NCI-H524 treated with DMSO at 0.1 percent for 48 hours (cell line): ENCODE measurements at places on chromosomes 6 and 20.

DNA sequence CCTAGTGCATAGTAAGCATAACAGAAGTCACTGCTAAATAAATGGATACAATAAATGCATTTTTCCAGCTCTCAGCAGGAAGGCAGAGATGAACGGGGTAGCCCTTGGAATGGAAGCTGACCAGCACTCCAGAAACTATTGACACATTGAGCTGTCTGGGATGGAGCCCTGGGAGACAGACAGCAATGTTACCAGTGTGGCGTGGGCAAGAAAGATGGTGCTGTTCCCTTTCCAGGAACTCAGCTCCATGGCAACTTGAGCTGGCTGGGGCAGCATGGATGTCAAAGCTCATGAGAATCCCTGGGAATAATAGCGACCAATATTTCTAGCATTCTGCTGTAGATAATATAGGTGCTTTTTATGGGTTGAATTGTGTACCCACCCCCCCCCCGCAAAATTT, 104.3 kb upstream of the PTPRT start:
- no peak for DNase-seq

DNA sequence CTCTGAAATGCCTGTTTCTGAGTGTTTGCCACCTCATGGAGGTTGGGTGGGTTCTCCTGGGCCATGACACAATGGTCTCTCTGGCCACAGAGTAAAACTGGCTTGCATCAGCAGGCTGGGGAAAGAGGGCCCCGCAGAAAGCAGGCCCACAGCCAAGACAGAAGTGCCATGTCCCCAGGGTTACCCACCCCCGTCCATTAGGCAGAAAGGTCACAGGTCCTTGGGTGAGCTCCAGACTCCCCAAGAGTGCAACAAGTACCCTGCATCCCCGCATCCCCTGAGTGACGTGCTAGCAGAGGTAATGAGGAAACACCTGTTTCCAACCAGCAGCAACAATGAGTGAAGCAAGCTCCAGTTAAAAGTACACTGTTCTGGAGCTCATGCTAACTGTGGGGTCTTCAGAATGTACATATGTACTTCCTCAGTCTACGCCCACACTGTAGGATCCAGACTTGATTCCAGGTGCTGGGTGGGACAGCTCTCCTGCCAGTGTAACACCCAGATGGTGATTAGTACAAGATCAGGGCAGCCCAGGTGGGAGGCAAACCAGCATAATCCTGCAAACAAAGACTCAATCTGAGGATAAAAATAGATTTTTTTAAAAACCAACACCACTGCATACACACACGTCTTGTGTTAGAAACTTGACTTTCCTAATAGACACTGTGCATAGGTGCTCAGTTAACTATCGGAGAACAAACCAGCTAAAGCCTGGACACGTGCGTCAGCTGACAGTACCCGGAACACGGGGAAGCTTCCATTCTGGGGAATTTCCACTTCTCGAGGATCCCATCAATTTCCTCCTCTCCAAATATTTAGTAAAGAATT, 31.5 kb downstream of the RRBP1 start:
- DNase-seq: no peak

- no peak for DNase-seq
Observed at GRCh38 chr6:78942446-78942845, 75.1 kb downstream of the IRAK1BP1 start.

- no peak for DNase-seq
Observed at GRCh38 chr6:111429571-111429970, 53.4 kb downstream of the REV3L start.

- peak; percentile 23 for DNase-seq
Observed at GRCh38 chr6:146968041-146968760, 236.0 kb upstream of the STXBP5 start.

DNA sequence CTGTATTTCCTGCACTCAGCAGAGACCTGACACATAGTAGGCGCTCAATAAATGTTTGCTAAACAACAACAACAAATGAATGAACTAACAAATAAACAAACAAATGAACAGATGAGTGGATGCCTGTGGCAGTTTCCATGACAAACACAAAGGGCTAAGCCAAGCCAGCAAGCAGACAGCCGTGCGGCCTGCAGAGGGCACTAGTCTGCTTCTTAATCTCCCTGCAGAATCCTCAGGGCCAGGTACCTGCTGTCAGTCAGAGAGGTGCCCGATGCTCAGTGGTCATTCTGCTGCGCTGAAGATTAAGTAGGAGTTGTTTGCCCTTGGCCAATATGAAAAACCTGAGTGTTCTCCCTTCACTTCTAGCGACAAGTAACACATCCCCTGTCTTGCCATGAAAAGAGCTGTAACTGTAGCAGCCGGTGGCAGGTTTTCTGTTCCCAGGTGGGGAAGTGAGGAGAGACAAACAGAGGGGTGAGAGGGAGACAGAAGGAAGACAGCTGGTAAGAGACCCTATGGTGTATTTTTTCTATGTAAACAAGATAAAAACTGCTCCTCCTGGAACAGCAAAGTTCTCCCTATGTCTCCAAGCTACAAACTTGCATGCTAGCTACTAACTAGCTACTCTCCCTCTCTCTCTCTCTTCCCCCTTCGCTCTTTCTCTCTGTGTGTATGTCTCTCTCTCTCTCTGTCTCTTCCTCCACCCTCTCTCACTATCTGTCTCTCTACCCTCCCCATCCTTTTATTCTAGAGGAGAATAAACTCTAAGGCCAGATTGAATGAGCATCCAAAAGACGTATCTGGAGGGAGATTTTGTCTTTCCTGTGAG, at the start of gene MC3R:
MC3R (plus strand) TSS at position 779 of the 829 bp plus-strand sequence. CDS start 112 bp downstream, outside the sequence.
- DNase-seq: peak; percentile 2

- no peak for DNase-seq
Observed at GRCh38 chr6:147322299-147323162, 118.3 kb downstream of the STXBP5 start.

- no peak for DNase-seq
Observed at GRCh38 chr6:103707596-103708325, 1152.0 kb downstream of the HACE1 start.

DNA sequence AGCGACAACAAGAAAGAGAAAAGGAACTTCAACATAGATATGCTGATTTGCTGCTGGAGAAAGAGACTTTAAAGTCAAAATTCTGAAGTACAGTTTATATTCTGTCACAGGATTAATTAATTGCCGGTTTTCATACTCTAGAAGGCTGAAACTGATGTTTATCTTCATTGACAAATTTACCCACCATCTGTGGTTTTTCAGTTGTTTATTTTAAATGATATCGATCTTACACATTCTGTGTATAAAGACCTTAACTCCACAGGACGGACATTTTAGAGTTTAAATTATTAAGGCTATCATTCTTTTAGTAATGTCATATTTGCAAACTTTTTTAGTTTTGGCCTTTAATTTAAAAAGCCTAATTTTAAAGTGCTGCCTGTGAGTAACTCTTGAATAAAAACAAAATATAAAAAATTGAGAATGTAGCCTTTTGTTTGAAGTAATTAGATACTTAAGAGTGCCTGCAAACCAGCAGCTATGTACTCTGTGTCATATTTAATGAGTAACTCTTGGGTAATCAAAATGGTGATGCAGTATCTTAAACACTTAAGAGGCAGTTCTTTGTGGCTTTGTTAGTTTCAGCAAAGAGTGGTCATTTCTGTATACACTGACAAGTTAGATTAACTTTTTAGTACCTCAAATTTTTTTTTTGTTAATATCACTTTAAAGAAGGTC, 59.3 kb downstream of the CDC5L start:
- no peak for DNase-seq

DNA sequence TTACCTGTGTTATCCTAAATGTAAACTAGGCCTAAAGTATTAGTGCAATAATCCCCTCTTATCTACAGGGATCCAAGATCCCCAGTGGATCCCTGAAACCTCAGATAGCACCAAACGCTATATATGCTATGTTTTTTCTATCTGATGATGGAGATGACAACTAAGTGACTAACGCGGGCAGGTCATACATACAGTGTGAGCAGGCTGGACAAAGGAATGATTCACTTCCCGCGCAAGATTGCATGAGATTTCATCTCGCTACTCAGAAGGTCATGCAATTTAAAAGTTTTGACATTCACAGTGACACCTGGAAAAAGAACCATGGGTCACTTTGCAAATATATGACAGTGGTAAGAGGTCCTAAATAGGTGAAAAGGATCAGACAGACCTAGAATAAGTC, 875.9 kb downstream of the HACE1 start:
- DNase-seq: no peak

GRCh38 chr6:49806145-49806544, 19.1 kb upstream of the PGK2 start:
- no peak for DNase-seq

- DNase-seq: no peak
Observed at GRCh38 chr6:147852772-147853171, 344.3 kb downstream of the SAMD5 start.

DNA sequence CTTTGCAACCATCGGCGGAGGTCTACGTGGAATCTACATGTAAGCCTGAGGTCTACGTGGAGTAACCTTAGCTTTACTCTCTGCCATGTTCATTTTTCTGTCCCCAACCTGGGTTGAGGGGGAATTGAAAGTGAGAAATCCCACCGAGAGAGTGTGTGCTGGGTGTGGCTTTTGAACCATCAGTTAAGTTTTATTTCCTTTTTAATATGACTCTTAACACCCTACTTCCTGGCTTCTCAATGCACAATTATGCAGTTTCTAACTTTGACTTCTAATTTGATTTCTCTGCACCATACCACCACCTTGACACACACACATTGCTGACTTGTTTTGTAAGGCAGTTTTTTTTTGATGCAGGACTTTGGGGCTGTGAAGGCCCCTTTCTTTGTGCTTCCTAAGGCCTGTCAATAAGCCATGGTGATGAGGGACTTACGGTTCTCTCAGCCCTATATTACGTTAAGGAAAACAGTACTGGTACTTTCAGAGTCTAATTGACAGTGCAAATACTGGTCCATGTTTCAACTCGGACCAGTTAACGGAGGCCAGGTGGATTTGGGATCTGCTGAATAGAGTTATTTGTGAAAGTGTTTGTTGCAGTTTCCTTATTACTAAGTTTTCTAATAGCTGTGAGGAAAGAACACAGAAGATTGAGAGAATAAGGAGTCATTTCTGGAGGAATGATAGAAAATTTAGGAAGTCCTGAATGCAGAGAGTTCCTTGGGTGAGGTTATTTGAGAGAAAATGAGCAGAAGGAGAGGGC, 206.5 kb downstream of the JARID2 start:
- DNase-seq: no peak

DNA sequence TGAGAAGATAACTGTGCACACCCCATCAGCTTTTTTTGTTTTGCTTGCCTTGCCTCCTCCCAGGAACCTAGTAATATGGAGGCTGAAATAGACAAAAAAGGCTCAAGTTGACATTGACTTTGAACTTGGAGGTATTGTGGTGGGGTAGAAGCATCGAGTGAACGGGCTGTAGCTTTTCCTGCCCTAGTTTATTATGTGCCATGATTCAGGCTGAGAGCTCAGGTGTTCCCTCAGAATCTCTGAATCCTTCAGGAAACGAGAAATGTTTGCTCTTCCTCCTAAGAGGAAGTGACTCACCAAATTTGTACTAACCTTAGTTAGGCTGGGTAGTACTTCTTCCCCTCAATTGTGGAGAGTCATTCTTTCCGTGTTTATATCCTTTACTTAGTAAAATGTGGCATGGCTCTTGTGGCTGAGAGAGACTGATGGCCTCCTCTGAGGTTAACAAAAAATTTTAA, 98.8 kb downstream of the SASH1 start:
- no peak for DNase-seq

- DNase-seq: no peak
Observed at GRCh38 chr20:54123587-54124180, 50.1 kb downstream of the CYP24A1 start.

- DNase-seq: no peak
Observed at GRCh38 chr20:35823937-35824336, 52.1 kb downstream of the PHF20 start.

- no peak for DNase-seq
Observed at GRCh38 chr20:60751826-60752225, 500.2 kb upstream of the CDH4 start.

DNA sequence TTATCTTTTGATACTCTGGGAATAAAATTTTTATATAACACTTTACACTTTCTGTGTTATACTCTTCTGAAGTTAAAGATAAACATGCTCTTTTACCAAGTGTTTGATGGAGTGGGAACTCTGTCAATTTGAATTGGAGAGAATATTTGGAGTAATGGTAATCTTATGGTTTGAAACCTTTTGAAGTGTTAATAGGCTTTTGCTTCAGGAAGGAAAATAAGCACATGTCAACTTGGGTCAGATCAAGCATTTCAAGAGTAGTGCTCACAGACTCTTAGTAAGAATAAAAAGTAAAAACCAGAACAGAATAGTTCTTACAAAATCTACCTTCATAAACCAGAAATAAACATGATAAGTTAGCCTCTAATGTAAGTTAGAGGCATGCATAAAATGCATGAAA, 24.4 kb upstream of the IRAK1BP1 start:
- DNase-seq: no peak

GRCh38 chr6:108337721-108338120, 42.9 kb downstream of the AFG1L start:
- DNase-seq: no peak

- no peak for DNase-seq
Observed at GRCh38 chr6:111971181-111971841, 82.6 kb upstream of the CCN6 start.

- no peak for DNase-seq
Observed at GRCh38 chr6:137977814-137978213, 110.8 kb downstream of the TNFAIP3 start.

- no peak for DNase-seq
Observed at GRCh38 chr6:96227135-96227534, 211.4 kb downstream of the FUT9 start.

- DNase-seq: no peak
Observed at GRCh38 chr6:41028561-41029412, 10.2 kb downstream of the UNC5CL start.

DNA sequence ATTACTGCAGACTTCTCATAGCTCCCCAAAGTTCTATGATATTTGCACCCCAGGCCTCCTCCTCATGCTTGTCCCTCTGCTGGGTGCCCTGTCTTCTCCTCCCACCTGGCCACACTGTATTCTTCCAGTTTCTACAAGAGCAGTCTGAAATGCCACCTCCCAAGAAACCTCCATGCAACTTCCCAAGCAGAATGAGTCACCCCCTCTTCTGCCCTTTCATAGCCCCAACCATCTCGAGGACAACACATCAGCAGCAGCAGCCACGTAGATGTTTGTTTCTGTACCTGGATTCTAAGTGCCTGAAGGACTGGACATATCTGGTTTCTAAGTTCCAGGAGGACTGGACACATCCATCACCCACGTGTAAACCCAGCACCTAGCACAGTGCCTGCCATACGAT, 6.6 kb upstream of the ULBP2 start:
- no peak for DNase-seq

DNA sequence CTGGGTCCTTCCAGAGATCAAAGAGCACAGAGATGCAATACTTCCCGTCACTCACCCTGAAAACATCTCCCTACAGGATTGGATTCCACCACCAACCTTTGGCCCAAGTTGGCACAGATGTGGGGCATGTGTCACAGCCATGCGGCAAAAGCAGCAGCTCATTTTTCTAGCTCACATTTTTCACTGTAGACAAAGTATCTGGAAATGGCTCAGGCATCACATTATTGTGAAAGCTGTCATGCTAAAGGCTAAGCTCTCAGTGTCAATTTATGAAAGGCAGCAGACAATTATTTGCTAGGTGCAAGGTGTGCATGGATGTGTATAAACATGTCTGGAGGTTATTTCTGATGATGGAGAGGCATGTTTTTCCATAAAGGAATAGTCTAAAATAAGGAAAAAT, 248.8 kb upstream of the PRND start:
- DNase-seq: no peak
